A673 (cell line): ENCODE measurements at places on chromosomes 13 and 19. TPM values are rescaled to one million over a fixed set of nuclear protein-coding genes. Genes with fewer than 3 reads are reported as not detected.
A peak's percentile ranks its signal among the peaks of the same experiment; 100 is the strongest.

Gene KLF2
- 1.9 and 2.1 TPM in 2 replicates for total RNA-seq

Gene CLEC11A
- total RNA-seq: 59.1 TPM in 2 replicates

Gene NLRP4
- 0.15 TPM in 1 of 2 replicates, not detected in the other for total RNA-seq

Gene ZIK1
- total RNA-seq: 16.3 and 16.7 TPM in 2 replicates

Gene ADGRE1
- 0.09 TPM in 1 of 2 replicates, not detected in the other for total RNA-seq

Gene NDUFA13
- total RNA-seq: 421 and 431 TPM in 2 replicates

- H3K4me3 ChIP-seq: no peak overlapping the region
- no peaks in the 10 kb centered on the region for H3K4me1 ChIP-seq
- H3K36me3 ChIP-seq: no peaks in the 10 kb centered on the region
- no peaks in the 10 kb centered on the region for H3K27me3 ChIP-seq
- no peak overlapping the region for H3K27ac ChIP-seq
- no peak for DNase-seq
These were observed 185.3 kb upstream of the EDNRB start for GRCh38 chr13:78103936-78104335.

- H3K4me3 ChIP-seq: no peak overlapping the region
- H3K36me3 ChIP-seq: peaks cover 18% of the 10 kb centered on the region
- no peak for DNase-seq
- no peak overlapping the region for H3K27ac ChIP-seq
- H3K4me1 ChIP-seq: peaks cover 3% of the 10 kb centered on the region
- no peaks in the 10 kb centered on the region for H3K27me3 ChIP-seq
These were observed 44.9 kb downstream of the DIAPH3 start for GRCh38 chr13:60118696-60119400.

- peak overlapping the region; percentile 48 for H3K27ac ChIP-seq
- no peaks in the 10 kb centered on the region for H3K27me3 ChIP-seq
- no peaks in the 10 kb centered on the region for H3K36me3 ChIP-seq
- H3K4me1 ChIP-seq: peaks cover 7% of the 10 kb centered on the region
These were observed 532.0 kb downstream of the GPC6 start for GRCh38 chr13:93758575-93758974.

GRCh38 chr13:72788831-72789230 is 6.9 kb downstream of the PIBF1 start:
- no peaks in the 10 kb centered on the region for H3K27me3 ChIP-seq
- peaks cover 32% of the 10 kb centered on the region for H3K36me3 ChIP-seq
- no peak for DNase-seq

GRCh38 chr13:113275387-113275786 is 21.7 kb upstream of the LAMP1 start:
- H3K27me3 ChIP-seq: no peaks in the 10 kb centered on the region
- peak; percentile 49 for DNase-seq
- H3K4me3 ChIP-seq: no peak overlapping the region
- no peak overlapping the region for H3K27ac ChIP-seq
- H3K4me1 ChIP-seq: no peaks in the 10 kb centered on the region
- H3K36me3 ChIP-seq: no peaks in the 10 kb centered on the region

DNA sequence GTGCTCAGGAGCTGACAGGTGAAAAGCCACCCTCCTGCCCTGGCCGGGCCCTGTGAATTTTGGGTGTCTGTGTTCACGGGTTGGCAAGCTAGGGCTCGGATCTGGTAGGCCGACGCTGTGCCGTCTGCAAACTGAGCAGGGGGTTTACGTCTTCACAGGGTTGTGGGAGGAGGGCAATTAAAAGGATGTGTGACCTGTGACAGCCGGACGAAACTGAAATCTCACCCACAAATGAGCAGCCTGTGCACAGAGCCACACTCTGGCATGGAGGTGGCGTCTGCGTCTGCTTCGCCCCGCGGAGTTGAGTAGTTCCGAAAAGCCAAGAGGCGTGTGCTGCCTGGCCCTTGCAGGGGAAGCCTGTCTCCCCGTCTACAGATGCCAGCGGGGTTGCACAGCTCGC is 117.3 kb downstream of the KDM4B start:
- H3K36me3 ChIP-seq: peaks cover 5% of the 10 kb centered on the region
- H3K4me1 ChIP-seq: peaks cover 15% of the 10 kb centered on the region
- DNase-seq: no peak
- H3K4me3 ChIP-seq: no peak overlapping the region

- H3K4me1 ChIP-seq: peaks cover 50% of the 10 kb centered on the region
- H3K4me3 ChIP-seq: peak overlapping the region; percentile 20
- H3K27me3 ChIP-seq: no peaks in the 10 kb centered on the region
These were observed 9.8 kb downstream of the TSHZ3 start for GRCh38 chr19:31339411-31339810.

DNA sequence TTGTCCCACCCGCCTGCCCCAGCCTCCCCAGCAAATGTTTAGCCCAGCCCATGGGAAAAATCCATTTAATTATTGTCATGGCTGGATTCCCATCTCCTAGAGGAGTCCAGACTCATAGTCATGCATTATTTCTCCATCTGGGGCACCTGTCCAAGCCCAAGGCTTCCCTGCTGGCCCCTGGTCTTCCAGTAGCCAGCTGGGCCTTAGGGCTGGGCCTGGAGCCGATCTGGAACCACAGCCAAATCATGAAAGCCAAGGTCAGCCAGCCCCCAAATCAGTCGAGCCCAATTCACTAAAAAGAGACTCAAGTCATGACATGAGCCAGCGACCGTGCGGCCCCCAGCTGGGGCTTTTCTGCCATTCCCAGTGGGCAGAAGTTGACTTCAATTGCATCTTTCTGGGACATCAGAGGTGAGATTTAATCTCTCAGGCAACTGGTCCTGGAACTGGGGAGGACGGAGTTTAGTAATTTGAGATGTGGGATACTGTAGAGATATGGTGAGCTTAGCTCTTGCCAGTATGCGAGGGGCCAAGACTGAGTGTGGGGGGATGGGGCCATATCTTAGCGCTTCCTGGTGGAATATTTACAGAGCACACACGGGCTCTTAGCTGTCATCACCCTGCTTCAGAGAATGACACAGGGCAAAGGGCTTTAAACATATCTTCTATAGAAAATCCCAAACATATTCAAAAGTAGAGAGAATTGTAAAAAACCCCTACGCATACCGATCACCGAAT is 9.4 kb upstream of the PGLYRP2 start:
- H3K27ac ChIP-seq: no peak overlapping the region
- no peaks in the 10 kb centered on the region for H3K27me3 ChIP-seq
- H3K4me3 ChIP-seq: no peak overlapping the region
- no peaks in the 10 kb centered on the region for H3K36me3 ChIP-seq

DNA sequence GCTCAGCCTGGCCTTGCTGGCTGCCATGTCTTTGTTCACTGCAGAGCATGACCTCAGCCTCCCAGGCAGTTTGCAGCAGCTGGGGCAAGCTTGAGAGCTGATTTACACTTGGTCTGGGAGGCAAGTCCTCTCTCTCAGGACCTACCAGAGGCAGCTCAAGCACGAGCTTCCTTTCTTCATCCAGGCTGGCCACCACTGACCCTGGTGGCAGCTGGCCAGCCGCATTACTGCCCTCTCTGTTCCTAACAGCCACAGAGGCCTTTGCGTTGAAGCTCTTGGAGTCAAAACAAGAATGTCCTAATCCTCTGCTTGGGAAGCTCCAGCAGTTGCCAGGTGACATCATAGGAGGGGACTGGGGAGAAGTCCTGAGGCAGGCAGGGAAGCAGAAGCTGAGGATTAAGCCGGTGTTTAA is 85.7 kb downstream of the NUFIP1 start:
- DNase-seq: no peak
- no peaks in the 10 kb centered on the region for H3K27me3 ChIP-seq
- H3K27ac ChIP-seq: no peak overlapping the region
- H3K4me1 ChIP-seq: no peaks in the 10 kb centered on the region
- no peaks in the 10 kb centered on the region for H3K36me3 ChIP-seq

- H3K36me3 ChIP-seq: no peaks in the 10 kb centered on the region
- H3K27me3 ChIP-seq: no peaks in the 10 kb centered on the region
- DNase-seq: peak; percentile 25
- H3K27ac ChIP-seq: no peak overlapping the region
- no peak overlapping the region for H3K4me3 ChIP-seq
These were observed 139.9 kb upstream of the RFC3 start for GRCh38 chr13:33678084-33678483.

- no peaks in the 10 kb centered on the region for H3K4me1 ChIP-seq
- no peaks in the 10 kb centered on the region for H3K36me3 ChIP-seq
- no peak overlapping the region for H3K27ac ChIP-seq
- no peak for DNase-seq
- H3K4me3 ChIP-seq: no peak overlapping the region
These were observed 313.8 kb upstream of the NBEA start for GRCh38 chr13:34628209-34628682.

DNA sequence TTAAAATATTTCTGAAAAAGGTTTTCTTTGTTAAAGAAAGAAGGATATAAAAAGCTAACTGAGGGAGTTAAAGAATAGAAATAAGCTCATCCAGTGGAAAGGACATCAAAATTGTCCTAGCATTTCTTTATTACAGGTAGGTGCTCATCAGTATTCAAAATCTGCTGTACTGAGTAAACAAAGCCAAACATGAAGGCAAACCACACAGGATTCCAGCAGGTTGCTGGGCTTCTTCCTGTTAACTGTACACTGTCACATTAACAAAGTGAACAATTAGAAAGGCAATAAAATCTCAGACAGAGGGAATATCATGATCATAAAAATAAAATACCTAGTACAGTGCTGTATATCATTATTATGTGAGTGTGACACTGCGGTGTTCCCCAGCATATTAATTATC is 1541.0 kb downstream of the SLITRK5 start:
- no peaks in the 10 kb centered on the region for H3K27me3 ChIP-seq
- DNase-seq: no peak
- H3K4me3 ChIP-seq: no peak overlapping the region
- H3K4me1 ChIP-seq: no peaks in the 10 kb centered on the region
- no peaks in the 10 kb centered on the region for H3K36me3 ChIP-seq

- DNase-seq: no peak
- H3K4me3 ChIP-seq: no peak overlapping the region
- no peaks in the 10 kb centered on the region for H3K36me3 ChIP-seq
These were observed 13.0 kb upstream of the SIGLEC11 start for GRCh38 chr19:49973987-49974386.

- no peaks in the 10 kb centered on the region for H3K27me3 ChIP-seq
- H3K4me1 ChIP-seq: no peaks in the 10 kb centered on the region
- H3K4me3 ChIP-seq: no peak overlapping the region
- no peak overlapping the region for H3K27ac ChIP-seq
- no peaks in the 10 kb centered on the region for H3K36me3 ChIP-seq
These were observed 16.1 kb downstream of the ZNF446 start for GRCh38 chr19:58492265-58492664.

DNA sequence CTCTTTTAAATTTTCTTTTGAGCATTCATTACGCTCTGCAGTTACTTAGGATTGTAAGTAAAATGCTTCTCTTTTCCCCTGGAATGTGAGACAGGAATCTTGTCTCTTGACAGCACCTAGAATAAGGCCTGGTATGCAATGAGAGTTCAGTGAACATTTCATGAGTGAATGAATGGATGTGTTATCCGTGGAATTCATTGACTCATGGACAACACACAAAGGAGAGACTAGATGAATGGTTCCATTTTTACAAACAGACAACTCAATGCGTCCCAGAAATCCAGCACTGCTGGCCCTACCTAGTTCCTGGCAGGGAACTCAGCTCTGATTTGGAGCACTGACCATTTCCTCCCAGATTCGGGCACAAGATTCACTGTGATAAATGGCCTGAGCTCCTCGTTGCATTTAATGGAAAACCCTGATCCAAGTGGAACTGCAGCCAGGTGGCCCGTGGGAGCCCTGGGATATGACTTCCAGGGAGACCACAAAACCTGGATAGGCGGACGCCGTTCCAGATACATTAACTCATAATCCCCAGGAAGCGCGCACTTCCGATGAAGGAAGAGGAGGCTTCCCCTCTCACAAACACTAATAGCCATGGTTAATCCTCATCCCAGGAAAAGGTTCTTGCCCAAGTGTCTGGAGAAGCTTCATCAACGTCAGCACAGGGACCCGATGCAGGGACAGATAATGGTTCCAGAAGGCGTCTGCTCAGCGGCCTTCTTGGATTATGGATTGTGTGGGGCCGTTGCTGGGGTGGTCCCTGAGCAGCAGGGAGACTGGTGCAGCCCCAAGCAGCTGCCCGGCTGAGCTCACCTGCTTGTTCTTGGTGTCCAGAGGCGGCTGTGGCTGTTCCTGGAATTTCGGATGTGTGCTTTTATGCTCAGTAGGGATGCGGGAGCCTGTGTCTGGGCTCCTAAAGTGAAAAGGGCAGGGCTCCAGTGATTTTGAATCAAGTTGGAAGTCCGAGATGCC is 211.1 kb upstream of the TSHZ3 start:
- H3K27ac ChIP-seq: no peak overlapping the region
- no peaks in the 10 kb centered on the region for H3K4me1 ChIP-seq
- H3K36me3 ChIP-seq: no peaks in the 10 kb centered on the region
- H3K27me3 ChIP-seq: no peaks in the 10 kb centered on the region
- DNase-seq: no peak

GRCh38 chr19:33806434-33806881 is 9.8 kb downstream of the KCTD15 start:
- H3K27ac ChIP-seq: no peak overlapping the region
- no peaks in the 10 kb centered on the region for H3K36me3 ChIP-seq
- no peaks in the 10 kb centered on the region for H3K27me3 ChIP-seq
- H3K4me3 ChIP-seq: no peak overlapping the region
- no peak for DNase-seq
- H3K4me1 ChIP-seq: no peaks in the 10 kb centered on the region

GRCh38 chr13:27259831-27260230 is 8.5 kb downstream of the RPL21 start:
- no peaks in the 10 kb centered on the region for H3K4me1 ChIP-seq
- DNase-seq: no peak
- H3K27ac ChIP-seq: peak overlapping the region; percentile 43

GRCh38 chr19:2477141-2477710 is 1.3 kb downstream of the GADD45B start:
- H3K27ac ChIP-seq: peak overlapping the region; percentile 23
- H3K4me1 ChIP-seq: peaks cover 33% of the 10 kb centered on the region
- no peaks in the 10 kb centered on the region for H3K27me3 ChIP-seq

GRCh38 chr19:4624733-4625362 is 14.5 kb upstream of the TNFAIP8L1 start:
- no peak overlapping the region for H3K4me3 ChIP-seq
- no peaks in the 10 kb centered on the region for H3K4me1 ChIP-seq
- H3K27ac ChIP-seq: no peak overlapping the region
- no peak for DNase-seq
- no peaks in the 10 kb centered on the region for H3K36me3 ChIP-seq

DNA sequence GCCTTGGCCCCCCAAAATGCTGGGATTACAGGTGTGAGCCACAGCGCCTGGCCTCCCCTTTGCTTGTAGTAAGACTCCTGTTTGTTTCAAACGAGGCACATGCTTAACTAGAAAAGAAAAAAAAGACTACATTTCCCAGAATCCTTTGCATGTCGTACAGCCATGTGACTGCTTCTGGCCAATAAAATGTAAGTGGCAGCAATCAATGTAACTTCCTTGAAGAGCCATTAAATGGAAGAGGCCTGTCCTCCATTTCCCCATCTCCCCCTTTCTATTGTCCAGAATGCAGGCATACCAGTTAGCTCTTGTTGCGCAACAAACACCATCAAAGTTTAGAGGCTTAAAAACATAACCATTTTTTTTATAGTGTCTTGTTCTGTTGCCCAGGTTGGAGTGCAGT is 10.4 kb upstream of the GPR32 start:
- no peaks in the 10 kb centered on the region for H3K27me3 ChIP-seq
- peak; percentile 68 for DNase-seq
- H3K4me3 ChIP-seq: no peak overlapping the region
- no peaks in the 10 kb centered on the region for H3K36me3 ChIP-seq
- no peak overlapping the region for H3K27ac ChIP-seq
